ENCODE measurements at places on chromosomes 12 and 14.

DNA sequence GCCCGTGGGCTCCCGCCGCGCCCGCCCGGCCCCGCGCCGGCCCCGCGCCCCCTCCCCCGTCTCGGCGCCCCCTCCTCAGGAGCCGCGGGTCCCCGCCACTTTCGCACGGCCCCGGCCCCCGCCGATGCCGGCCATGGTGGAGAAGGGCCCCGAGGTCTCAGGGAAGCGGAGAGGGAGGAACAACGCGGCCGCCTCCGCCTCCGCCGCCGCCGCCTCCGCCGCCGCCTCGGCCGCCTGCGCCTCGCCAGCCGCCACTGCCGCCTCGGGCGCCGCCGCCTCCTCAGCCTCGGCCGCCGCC lies 263 bp downstream of the RCOR1 start:
- H3K4me3 ChIP-seq: peak overlapping the region; percentile 88
- peaks cover 47% of the 10 kb centered on the region for H3K4me1 ChIP-seq
- H3K27me3 ChIP-seq: no peaks in the 10 kb centered on the region
- no peaks in the 10 kb centered on the region for H3K36me3 ChIP-seq

DNA sequence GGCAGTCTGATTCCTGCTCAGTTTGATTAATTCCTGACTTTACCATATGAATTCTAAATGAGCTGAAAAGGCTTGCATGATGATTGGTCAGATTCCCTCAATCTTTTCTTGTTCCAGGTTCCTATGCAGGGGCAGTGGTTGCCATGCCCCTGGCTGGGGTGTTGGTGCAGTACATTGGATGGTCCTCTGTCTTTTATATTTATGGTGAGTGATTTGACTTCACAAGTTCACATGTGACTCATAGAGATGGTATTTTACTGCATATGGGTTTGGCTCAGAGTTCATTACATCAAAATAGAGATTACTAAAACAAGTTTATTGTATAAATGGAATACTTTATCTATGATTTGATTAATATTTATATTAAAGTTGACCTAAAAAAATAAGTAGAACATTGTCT lies 44.8 kb downstream of the SLC17A8 start:
- H3K36me3 ChIP-seq: no peaks in the 10 kb centered on the region
- H3K27ac ChIP-seq: peak overlapping the region; percentile 87
- H3K4me1 ChIP-seq: peaks cover 27% of the 10 kb centered on the region
- H3K4me3 ChIP-seq: no peak overlapping the region
- no peak for DNase-seq
- H3K27me3 ChIP-seq: no peaks in the 10 kb centered on the region

DNA sequence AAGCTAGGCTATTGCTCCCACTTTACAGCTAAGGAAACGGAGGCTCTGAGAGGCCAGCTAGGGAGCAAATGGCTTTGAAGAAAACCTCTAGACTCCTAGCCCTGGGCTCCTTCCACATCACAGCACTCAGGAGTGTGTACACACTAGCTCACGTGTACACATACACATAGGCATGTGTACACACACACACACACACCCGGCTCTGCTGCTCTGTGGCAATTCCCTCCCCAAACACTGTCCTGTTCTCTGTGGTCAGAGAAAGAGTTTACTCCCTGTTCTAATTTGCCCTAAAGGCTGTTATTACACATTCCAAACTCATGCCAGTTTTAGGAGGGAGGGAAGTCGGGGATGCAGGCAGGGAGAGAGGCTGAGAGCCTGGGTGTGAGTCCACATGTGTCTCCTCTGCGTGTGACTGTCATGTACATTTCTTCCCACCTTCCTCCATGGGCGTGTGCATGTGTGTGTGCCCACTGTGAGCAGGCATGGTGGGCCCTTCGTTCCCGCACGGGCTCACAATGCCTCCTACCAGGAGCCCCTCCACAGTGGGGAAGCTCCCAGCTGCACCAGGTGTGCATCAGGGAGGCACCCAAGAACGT lies 14.2 kb downstream of the TRPV4 start:
- no peaks in the 10 kb centered on the region for H3K27me3 ChIP-seq
- H3K27ac ChIP-seq: no peak overlapping the region
- no peaks in the 10 kb centered on the region for H3K36me3 ChIP-seq
- no peak for DNase-seq
- peaks cover 11% of the 10 kb centered on the region for H3K4me1 ChIP-seq
- no peak overlapping the region for H3K4me3 ChIP-seq

- H3K4me1 ChIP-seq: peaks cover 15% of the 10 kb centered on the region
- DNase-seq: no peak
- no peaks in the 10 kb centered on the region for H3K27me3 ChIP-seq
- H3K36me3 ChIP-seq: peaks cover 1% of the 10 kb centered on the region
- H3K27ac ChIP-seq: no peak overlapping the region
These were observed 30.4 kb downstream of the FRS2 start for GRCh38 chr12:69500631-69501030.

DNA sequence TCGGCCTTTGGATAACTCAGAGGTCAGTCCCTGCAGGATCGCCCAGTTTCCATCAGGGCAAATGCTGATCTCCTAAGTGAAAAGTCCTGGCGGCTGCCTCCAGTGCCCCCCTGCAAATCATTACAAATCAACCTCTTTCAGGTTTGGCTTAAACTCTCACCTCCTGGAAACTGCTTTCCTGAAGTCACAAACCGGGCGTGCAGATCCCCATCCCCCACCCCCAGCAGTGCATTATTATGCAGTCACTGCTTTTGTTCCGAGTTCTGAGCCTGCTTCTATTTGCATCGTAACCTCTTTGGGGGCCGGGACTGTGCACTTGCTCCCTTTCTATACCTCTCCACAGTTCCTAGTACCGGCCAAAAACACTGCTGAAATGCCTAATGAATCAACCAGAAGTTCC lies at the start of gene USP44:
Gene USP44 (minus strand): TSS at position 172 of the 400 bp plus-strand sequence. CDS start 17,220 bp downstream, outside the sequence.
- DNase-seq: no peak
- H3K4me1 ChIP-seq: peaks cover 3% of the 10 kb centered on the region
- H3K36me3 ChIP-seq: peaks cover 5% of the 10 kb centered on the region
- H3K4me3 ChIP-seq: no peak within 1 kb of the TSS
